Omental fat pad (tissue), 4 donors: ENCODE measurements at places on chromosomes 1 and 21.
A peak's percentile ranks its signal among the peaks of the same experiment; 100 is the strongest.

DNA sequence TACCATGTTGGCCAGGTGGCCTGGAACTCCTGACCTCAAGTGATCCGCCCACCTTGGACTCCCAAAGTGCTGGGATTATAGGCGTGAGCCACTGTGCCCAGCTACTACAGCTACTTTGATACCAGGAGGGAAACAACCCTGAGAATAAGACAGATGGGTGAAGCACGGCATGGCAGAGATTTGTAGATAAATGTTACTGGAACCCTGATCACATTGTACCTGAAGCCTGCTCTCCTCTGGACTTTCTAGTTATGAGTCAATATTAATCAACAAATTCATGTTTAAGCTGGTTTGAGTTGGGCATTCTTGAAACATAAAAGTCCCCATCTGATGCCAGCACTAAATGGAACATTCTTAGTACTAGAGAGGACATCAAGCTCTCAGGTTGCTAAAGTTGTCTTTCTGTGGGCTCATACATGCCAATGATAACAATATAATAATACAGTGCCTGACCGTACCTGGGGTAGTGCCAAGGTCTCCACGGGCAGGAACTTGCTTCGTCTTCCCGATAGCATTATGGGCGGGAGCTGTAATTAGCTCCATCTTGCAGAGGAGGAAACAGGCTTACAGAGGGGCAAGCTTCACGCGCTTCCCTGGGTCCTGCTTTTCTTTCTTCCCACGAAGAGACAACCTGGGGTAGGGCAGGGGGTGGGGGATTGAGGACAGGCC, 30.7 kb upstream of the SLC19A1 start:
- DNase-seq: no peak

GRCh38 chr1:201424146-201424545, 2.6 kb upstream of the TNNI1 start:
- no peak for DNase-seq

- peak; percentile 14 for DNase-seq
Measured at GRCh38 chr21:46117586-46118315, 19.8 kb downstream of the COL6A2 start.

GRCh38 chr1:107946794-107947193, 18.2 kb downstream of the VAV3 start:
- DNase-seq: no peak
